ENCODE measurements at places on chromosomes 7 and 10. TPM values are rescaled to one million over a fixed set of nuclear protein-coding genes. Genes with fewer than 3 reads are reported as not detected.

The CCDC172 gene
- total RNA-seq, result not detected

The STEAP2 gene
- 5.2 TPM for total RNA-seq

The UNCX gene
- 0.55 TPM for total RNA-seq

The STEAP1 gene
- 6.9 TPM for total RNA-seq

The SUN3 gene
- total RNA-seq, result not detected
